ENCODE measurements at places on chromosomes 4 and X. TPM values are rescaled to one million over a fixed set of nuclear protein-coding genes. Genes with fewer than 3 reads are reported as not detected.

Gene GAGE12H
- not detected for total RNA-seq

Gene FHIP1A
- 6.2 TPM for total RNA-seq

Gene GPR82
- 0.42 TPM for total RNA-seq

Gene NDP
- not detected for total RNA-seq

Gene CCDC158
- 1.8 TPM for total RNA-seq

Gene SOWAHB
- not detected for total RNA-seq

Gene ASB11
- total RNA-seq: not detected

Gene SLC2A9
- 7.1 TPM for total RNA-seq

Gene N4BP2
- 6.6 TPM for total RNA-seq

Gene FAM184B
- total RNA-seq: not detected

Gene TMEM156
- total RNA-seq: 0.50 TPM

Gene TMEM271
- total RNA-seq: not detected

Gene MAGEC2
- not detected for total RNA-seq

Gene HERC5
- 4.0 TPM for total RNA-seq

Gene NSD2
- 33.6 TPM for total RNA-seq

Gene CPZ
- total RNA-seq: 2.5 TPM

Gene AREG
- total RNA-seq: 3.4 TPM

Gene VCX3A
- total RNA-seq: not detected

Gene MAGEB2
- total RNA-seq: not detected

Gene DDX60
- 6.0 TPM for total RNA-seq

Gene GRIA3
- 0.83 TPM for total RNA-seq

Gene STPG2
- 0.17 TPM for total RNA-seq

Gene CDS1
- 1.6 TPM for total RNA-seq

Gene RAB33B
- total RNA-seq: 10.8 TPM

Gene SULT1E1
- not detected for total RNA-seq

Gene DKK2
- total RNA-seq: 0.52 TPM

Gene FGG
- not detected for total RNA-seq

Gene YY2
- total RNA-seq: 1.2 TPM

Gene GLUD2
- total RNA-seq: 0.83 TPM

Gene RBMXL3
- not detected for total RNA-seq

Gene USP53
- total RNA-seq: 116 TPM

Gene LEF1
- total RNA-seq: 3.6 TPM

Gene SMR3A
- not detected for total RNA-seq

Gene UTP3
- total RNA-seq: 31.3 TPM

Gene PPP1R3F
- 13.8 TPM for total RNA-seq

Gene SPIN3
- total RNA-seq: 9.7 TPM

Gene AASDH
- 5.4 TPM for total RNA-seq

Gene VEGFC
- total RNA-seq: 10.3 TPM

Gene BTK
- total RNA-seq: 3.5 TPM

Gene BGN
- 16.6 TPM for total RNA-seq

Gene GPM6B
- total RNA-seq: 57.2 TPM

Gene GCNA
- 1.2 TPM for total RNA-seq

Gene UFSP2
- total RNA-seq: 36.7 TPM

Gene GAGE2A
- not detected for total RNA-seq

Measured in esophagus muscularis mucosa (tissue), 4 donors.